Karpas-422 (cell line): ENCODE measurements at places on chromosomes 6 and 20.
A peak's percentile ranks its signal among the peaks of the same experiment; 100 is the strongest.

DNA sequence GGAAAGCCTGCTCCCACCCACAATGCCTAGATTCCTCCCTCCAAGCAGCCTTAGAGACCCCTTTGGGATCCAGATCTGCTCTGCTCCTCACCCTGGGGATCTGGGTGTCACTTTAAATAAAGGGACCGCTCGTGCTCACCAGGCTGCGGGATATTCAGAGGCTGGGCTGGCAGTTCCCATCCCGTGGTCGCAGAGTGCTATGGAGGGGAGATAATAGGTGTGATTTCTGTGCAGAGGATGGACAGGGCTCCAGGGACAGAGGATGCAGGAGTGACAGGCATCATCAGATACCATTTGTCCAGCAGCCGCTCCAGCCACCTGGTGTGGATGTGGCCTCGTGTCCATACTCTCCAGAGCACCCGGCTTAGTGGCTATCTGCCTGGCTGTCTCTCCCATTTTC is 415.9 kb upstream of the SULF2 start:
- no peak for DNase-seq

GRCh38 chr6:18110162-18110561 is 12.3 kb downstream of the NHLRC1 start:
- no peak for DNase-seq

DNA sequence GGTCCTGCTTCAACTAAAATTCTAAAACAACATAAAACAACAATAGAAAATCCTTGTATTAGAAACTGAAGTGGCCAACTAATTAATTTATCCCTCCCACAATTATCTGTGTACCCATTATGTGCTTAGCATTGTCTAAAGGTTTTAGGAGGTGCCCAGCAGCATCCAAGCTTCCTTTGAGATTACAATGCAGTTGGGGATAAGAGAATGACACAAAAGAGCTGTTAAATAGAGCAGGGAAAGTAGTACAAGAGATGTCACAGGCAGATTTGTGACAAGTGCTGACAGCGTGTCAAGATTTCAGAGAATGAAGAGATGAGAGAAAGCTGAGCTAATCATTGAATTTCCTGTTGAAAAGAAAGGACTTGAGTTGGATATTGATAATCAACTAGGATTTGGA is 204.8 kb downstream of the OTOR start:
- no peak for DNase-seq

GRCh38 chr6:31690231-31691077 is 9.6 kb upstream of the LY6G5C start:
- no peak for DNase-seq

GRCh38 chr6:163655217-163656121 is 241.0 kb downstream of the QKI start:
- DNase-seq, result no peak

GRCh38 chr6:15689586-15690482 is 27.0 kb upstream of the DTNBP1 start:
- no peak for DNase-seq

GRCh38 chr6:4670290-4670689 is 105.9 kb upstream of the CDYL start:
- no peak for DNase-seq

GRCh38 chr20:36549628-36549941 is 8.3 kb downstream of the MYL9 start:
- DNase-seq, result no peak

GRCh38 chr20:20223981-20224380 is 143.9 kb upstream of the INSM1 start:
- no peak for DNase-seq

DNA sequence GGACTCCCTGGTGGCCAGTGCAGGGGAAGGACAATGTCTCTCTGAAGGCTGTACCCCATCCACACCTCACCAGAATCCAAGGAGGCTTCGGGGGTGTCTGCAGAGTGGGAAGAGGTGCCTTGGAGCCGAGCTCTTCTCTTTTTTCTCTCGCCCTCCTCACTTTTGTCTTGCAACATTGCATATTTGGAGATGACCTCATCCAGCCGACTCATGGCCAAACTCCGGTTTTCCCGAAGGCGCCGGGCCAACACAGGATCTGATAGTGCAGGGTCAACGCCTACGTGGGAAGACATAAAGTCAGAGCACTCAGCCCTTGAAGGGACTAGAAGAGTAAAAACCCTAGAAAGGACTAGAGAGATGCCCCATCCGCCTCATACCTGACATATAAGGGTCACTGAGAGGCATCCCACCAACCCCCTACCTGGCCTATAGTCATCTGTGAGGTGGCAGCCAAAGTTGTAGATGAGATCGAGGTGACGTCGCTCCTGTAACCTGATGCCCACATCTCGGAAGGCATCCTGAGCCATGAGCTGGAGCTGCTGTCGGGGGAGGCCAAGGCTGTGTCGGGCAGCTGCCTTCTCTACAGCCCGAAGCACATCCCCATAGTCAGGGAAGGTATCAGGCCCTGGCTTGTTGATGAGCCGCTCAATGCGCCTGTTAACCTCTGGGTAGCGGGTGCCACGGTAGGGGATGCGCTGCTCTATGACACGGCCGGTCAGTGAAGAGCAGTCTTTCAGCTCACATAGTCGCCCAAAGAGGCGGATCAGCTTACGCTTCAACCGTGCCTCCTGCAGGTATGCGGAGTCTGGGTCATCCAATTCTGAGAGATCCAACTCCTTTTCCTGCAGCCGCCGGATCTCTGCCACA is 3.0 kb upstream of the ZBTB22 start:
- DNase-seq, result no peak

- no peak for DNase-seq
Observed at GRCh38 chr6:148883270-148883669, 136.4 kb downstream of the UST start.

DNA sequence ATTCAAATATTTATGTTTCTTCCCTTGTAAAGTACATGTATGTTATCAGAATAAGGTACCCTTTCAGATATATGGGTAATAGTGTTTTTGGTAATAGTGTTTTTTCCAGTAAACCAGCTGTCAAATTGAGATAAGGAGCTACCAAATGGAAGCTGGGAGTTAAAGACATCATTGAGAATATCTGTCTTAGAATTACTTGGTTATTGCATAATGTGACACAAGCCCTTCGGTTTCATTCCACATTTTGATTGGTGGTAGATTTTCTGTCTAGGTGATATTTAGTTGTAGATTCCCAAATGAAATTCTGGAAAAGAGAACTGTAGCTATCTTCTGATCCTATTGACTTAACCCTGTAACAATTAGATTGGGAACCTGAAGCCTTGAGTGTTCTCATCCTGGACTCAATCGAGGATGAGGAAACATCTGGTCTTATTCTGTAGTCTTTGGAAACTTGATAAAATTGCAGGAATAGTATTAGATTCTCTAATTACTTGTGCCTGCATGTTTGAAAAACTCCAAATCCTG is 75.1 kb upstream of the SYNJ2 start:
- no peak for DNase-seq

GRCh38 chr20:34301587-34302311 is 1.4 kb downstream of the AHCY start:
- DNase-seq, result no peak

GRCh38 chr6:11412616-11413015 is 124.9 kb upstream of the TMEM170B start:
- no peak for DNase-seq

- no peak for DNase-seq
Observed at GRCh38 chr6:7454696-7455358, 65.2 kb downstream of the RIOK1 start.

GRCh38 chr6:39303425-39304153 is 10.6 kb downstream of the KCNK17 start:
- DNase-seq, result no peak

DNA sequence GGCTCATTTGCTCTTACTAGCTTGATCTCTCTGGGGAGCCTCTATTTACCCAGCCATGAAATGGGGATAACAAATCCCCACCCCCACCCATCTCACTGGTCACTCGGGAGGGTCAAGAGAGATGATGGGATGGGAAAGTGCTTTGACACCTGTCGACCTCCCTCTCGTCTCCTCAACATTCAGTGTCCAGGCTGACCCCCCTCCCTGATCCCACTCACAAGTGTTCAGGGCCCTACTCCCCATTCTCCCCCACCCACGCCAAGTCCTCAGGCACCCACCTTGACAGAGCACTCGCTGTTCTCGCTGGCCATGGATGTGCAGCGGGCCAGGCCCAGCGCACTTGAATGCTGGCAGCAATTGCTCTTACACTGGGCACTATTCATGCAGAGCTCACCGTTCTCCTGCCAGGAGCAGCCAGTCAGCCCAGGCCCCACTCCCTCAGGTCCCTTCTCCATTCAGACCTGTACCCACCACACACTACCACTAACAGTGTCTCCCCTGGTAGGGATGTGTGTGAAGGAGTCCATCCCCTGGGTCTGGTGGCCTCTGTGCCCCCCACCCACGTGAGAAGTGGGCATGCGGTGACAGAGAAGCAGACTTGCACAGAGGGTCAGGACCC is 1.6 kb downstream of the CLPS start:
- no peak for DNase-seq

GRCh38 chr20:59751075-59751711 is 146.9 kb downstream of the PHACTR3 start:
- DNase-seq, result peak; percentile 84

GRCh38 chr6:28943557-28944411 is 20.0 kb upstream of the TRIM27 start:
- DNase-seq, result peak; percentile 83
